ENCODE measurements at places on chromosomes 6 and 20. TPM values are rescaled to one million over a fixed set of nuclear protein-coding genes. Genes with fewer than 3 reads are reported as not detected.

The PHACTR1 gene
- total RNA-seq: 0.29 TPM

The CLVS2 gene
- 0.36 TPM for total RNA-seq

The PEX6 gene
- 45.1 TPM for total RNA-seq

The CRISP3 gene
- total RNA-seq: not detected

The FUT9 gene
- total RNA-seq: not detected

The LGSN gene
- total RNA-seq: not detected

The KIAA1755 gene
- 0.05 TPM for total RNA-seq

The FAM120B gene
- total RNA-seq: 17.0 TPM

The SIGLEC1 gene
- total RNA-seq: 0.61 TPM

The SOX18 gene
- 2.9 TPM for total RNA-seq

DNA sequence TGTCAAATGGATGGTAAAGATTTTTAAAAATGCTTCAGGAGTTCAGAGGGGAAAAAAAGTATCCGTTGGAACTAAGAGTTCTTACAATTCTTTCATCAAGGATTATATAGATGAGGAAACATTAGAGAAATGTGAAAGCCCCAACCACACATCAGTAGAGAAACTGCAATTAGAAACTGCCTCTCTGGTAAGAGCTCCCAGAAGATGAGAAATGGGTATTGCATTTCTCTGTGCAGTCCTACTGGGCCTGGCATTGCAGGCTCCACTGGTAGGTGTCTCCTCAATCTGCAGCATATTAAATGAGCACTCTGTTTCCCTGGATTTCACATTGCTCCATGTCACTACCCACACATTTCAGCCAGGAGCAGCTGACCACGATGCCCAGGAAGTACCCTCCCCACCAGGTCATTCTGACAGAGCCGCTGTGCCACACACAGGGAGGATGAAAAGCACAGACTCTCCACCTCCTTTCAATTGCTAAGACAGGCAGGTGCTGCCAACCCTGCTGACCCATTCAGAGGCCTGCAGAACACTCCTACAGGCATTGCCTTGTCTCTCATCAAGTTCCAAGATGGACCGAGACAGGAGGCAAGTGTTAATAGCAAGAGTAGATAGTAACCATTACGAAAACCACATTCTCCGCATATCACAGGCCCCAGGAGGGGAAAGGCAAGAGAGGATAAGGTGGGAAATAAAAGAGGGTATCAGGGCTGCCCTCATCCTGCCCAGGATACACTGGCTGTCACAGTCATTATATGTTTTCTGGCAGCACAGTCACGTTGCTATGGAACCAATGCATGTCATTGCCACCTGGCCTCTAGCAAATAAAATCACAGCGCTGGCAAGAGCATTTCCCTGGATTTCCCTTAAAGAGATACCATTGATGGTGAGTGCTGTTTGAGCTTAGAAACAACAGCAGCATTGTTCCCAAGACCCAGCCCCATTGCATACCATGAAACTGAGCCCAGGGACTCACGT, 241.7 kb downstream of the ATXN1 start:
- no peaks in the 10 kb centered on the region for H3K27me3 ChIP-seq
- peaks cover 3% of the 10 kb centered on the region for H3K4me1 ChIP-seq
- H3K27ac ChIP-seq: no peak overlapping the region
- H3K36me3 ChIP-seq: no peaks in the 10 kb centered on the region
- no peak for DNase-seq

GRCh38 chr6:105594821-105595220, 191.9 kb upstream of the PREP start:
- H3K4me3 ChIP-seq: no peak overlapping the region
- no peaks in the 10 kb centered on the region for H3K27me3 ChIP-seq
- no peak for DNase-seq
- no peak overlapping the region for H3K27ac ChIP-seq
- peaks cover 6% of the 10 kb centered on the region for H3K4me1 ChIP-seq

DNA sequence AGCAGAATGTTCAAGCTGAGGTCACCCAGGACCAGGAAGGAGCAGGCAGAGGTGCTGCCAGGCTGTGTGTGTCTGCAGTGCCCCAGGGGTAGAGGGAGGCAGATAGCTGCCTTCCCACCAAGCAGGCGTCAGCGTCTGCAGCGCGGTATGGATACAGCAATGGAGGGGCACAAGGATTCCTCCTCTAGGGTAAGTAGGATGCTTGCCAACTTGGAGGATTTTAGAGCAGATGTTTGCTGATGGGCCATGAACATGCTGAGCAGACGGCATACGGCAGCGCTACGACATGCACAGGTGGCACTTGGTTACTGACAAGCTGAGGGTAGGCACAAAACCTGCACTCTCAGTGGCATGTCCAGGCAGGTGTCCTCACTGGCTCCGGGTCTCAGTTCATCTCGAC, 48.1 kb downstream of the PSMG4 start:
- H3K27ac ChIP-seq: no peak overlapping the region
- no peaks in the 10 kb centered on the region for H3K36me3 ChIP-seq
- no peak for DNase-seq
- no peaks in the 10 kb centered on the region for H3K27me3 ChIP-seq

- no peaks in the 10 kb centered on the region for H3K4me1 ChIP-seq
- no peaks in the 10 kb centered on the region for H3K36me3 ChIP-seq
- no peaks in the 10 kb centered on the region for H3K27me3 ChIP-seq
- H3K4me3 ChIP-seq: no peak overlapping the region
Observed at GRCh38 chr6:282177-282866, 10.0 kb upstream of the DUSP22 start.

- H3K27me3 ChIP-seq: no peaks in the 10 kb centered on the region
- no peak for DNase-seq
- H3K27ac ChIP-seq: no peak overlapping the region
- peaks cover 40% of the 10 kb centered on the region for H3K4me1 ChIP-seq
- H3K36me3 ChIP-seq: no peaks in the 10 kb centered on the region
- H3K4me3 ChIP-seq: no peak overlapping the region
Observed at GRCh38 chr20:34065260-34065659, 46.8 kb downstream of the EIF2S2 start.

GRCh38 chr6:126094411-126094810, 108.1 kb downstream of the TRMT11 start:
- H3K4me1 ChIP-seq: no peaks in the 10 kb centered on the region
- no peak for DNase-seq
- H3K27me3 ChIP-seq: no peaks in the 10 kb centered on the region
- H3K4me3 ChIP-seq: no peak overlapping the region

DNA sequence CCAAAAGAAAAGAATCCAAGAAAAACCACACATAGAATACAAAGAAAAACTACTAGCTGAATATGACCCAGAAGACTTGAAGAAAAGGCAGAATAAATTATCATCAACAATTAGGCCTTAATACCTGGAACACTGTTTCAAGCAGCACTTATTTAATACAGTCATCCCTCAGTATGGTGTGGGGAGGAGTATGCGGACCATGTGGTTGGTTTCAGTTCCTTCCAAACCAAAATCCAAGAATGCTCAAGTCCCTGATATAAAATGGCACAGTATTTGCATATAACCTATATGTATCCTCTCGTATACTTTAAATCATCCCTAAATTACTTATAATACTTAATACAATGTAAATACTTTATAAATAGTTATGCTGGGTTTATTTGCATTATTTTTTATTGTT, 16.1 kb downstream of the CDK19 start:
- no peaks in the 10 kb centered on the region for H3K36me3 ChIP-seq
- H3K4me1 ChIP-seq: peaks cover 9% of the 10 kb centered on the region
- no peak overlapping the region for H3K4me3 ChIP-seq

DNA sequence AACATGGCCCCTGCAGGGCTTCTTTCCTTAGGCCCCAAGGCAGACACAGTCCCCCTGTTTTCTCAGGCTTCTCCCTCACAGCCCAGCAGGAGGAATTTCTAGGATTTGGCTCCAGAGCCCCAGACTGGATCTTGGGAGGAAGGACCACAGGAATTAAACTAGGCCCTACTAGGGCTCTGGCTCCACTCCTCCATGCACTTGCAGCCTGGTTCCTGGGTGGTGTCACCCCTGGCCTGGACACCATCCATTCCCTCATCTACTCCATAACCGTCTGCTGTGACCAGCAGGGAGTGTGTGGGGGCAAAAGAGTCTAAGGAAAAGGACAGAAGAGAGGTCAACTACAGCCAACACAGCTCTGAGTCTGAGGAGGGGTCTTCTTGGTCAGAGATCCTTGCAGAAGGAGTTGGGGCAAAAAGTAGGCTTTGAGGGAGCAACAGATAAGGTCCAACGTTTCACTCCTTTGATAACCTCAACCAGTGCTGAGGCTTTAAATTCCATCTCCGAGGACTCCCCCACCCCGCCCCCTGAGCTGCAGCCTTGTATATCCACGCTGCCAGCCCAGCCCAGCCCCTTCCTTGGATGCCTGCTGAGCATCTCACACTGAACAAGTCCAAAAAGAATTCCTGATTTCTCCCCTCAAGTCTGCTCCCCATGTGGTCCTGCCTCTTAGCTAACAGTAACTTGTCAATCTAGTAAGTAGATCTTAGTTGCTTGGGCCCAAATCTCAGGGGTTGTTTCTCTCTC, 27.9 kb upstream of the SPDEF start:
- no peak overlapping the region for H3K27ac ChIP-seq
- no peaks in the 10 kb centered on the region for H3K27me3 ChIP-seq
- no peaks in the 10 kb centered on the region for H3K36me3 ChIP-seq
- peaks cover 12% of the 10 kb centered on the region for H3K4me1 ChIP-seq
- no peak for DNase-seq

GRCh38 chr20:37226889-37227288, 34.7 kb downstream of the GHRH start:
- H3K4me1 ChIP-seq: peaks cover 76% of the 10 kb centered on the region
- DNase-seq: no peak
- peaks cover 75% of the 10 kb centered on the region for H3K36me3 ChIP-seq
- H3K4me3 ChIP-seq: no peak overlapping the region
- H3K27me3 ChIP-seq: no peaks in the 10 kb centered on the region

GRCh38 chr20:51122931-51123658, 100.2 kb upstream of the KCNG1 start:
- H3K4me3 ChIP-seq: no peak overlapping the region
- no peaks in the 10 kb centered on the region for H3K27me3 ChIP-seq
- H3K4me1 ChIP-seq: no peaks in the 10 kb centered on the region

- no peaks in the 10 kb centered on the region for H3K4me1 ChIP-seq
- no peaks in the 10 kb centered on the region for H3K36me3 ChIP-seq
- DNase-seq: no peak
- H3K4me3 ChIP-seq: no peak overlapping the region
Observed at GRCh38 chr20:32538526-32538939, 46.6 kb downstream of the NOL4L start.

- no peaks in the 10 kb centered on the region for H3K36me3 ChIP-seq
- no peak for DNase-seq
- no peak overlapping the region for H3K4me3 ChIP-seq
- H3K27ac ChIP-seq: no peak overlapping the region
- no peaks in the 10 kb centered on the region for H3K4me1 ChIP-seq
- H3K27me3 ChIP-seq: no peaks in the 10 kb centered on the region
Observed at GRCh38 chr6:43328528-43328927, 19.9 kb upstream of the CRIP3 start.

DNA sequence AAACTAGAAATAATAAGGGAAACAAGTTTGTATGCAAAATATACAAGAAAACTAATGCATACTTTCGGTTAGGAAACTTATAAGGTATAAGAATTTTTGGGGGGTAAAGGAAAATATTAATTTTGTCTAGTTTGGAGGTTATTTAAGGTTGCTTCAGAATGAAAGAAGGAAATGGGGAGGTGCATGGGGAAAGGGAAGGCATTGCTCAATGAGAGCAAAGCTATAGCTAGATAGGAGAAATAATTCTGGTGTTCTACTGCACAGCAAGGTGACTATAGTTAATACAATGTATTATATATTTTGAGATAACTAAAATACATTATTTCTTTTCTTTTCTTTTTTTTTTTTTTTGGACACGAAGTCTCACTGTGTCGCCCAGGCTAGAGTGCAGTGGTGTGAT, 5.4 kb upstream of the MYMX start:
- no peaks in the 10 kb centered on the region for H3K36me3 ChIP-seq
- DNase-seq: no peak
- H3K27ac ChIP-seq: no peak overlapping the region
- H3K27me3 ChIP-seq: no peaks in the 10 kb centered on the region

GRCh38 chr6:123663436-123663835, 26.7 kb upstream of the TRDN start:
- no peak for DNase-seq
- H3K27me3 ChIP-seq: no peaks in the 10 kb centered on the region
- H3K27ac ChIP-seq: no peak overlapping the region
- H3K36me3 ChIP-seq: no peaks in the 10 kb centered on the region
- H3K4me1 ChIP-seq: peaks cover 29% of the 10 kb centered on the region

GRCh38 chr6:74166849-74167248, 470.8 kb downstream of the CD109 start:
- DNase-seq: no peak
- no peak overlapping the region for H3K27ac ChIP-seq
- H3K4me3 ChIP-seq: no peak overlapping the region
- no peaks in the 10 kb centered on the region for H3K4me1 ChIP-seq
- H3K27me3 ChIP-seq: no peaks in the 10 kb centered on the region

DNA sequence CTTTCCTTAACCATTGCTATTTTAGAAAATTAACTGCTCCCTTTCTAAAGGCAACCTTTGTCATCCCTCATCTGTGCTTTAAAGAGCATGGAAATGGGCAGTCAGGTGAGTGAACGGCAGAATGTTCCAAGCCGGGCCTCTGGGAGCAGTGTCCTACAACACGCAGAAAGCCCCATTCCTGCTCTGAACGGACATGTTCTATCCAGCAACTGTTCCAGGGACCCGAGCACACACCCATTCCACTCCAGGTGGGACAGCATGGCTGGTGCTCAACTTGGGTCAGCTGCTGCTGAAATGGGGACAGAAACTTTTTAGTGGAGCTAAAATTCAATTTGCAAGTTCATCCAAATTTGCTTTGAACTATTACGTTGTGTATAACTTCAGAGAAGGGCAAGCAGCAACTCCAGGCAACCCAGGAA, 26.7 kb downstream of the DIDO1 start:
- H3K4me3 ChIP-seq: no peak overlapping the region
- H3K27ac ChIP-seq: no peak overlapping the region
- peaks cover 12% of the 10 kb centered on the region for H3K4me1 ChIP-seq
- no peaks in the 10 kb centered on the region for H3K27me3 ChIP-seq

DNA sequence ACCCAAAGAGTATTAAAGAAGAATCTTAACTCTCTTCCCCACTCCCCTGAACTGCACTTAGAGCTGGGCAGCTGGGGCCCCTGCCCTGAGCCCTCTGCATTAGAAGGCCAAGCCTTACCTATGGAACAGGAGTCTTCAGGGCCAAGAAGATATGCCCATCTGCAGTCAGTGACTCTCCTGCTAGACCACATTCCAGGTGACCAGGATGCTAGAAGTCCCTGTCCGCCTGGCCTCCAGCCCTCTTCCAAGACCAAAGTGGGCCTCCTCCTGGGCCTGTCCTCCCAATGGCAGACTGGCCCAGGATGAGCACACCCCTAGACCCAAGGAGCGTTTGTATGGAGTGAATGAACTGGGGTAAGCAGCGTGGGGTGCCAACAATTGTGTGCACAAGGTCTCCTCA, 259.1 kb downstream of the LY86 start:
- DNase-seq: no peak
- no peaks in the 10 kb centered on the region for H3K4me1 ChIP-seq
- no peaks in the 10 kb centered on the region for H3K27me3 ChIP-seq
- H3K27ac ChIP-seq: no peak overlapping the region
- no peak overlapping the region for H3K4me3 ChIP-seq

Data from gastrocnemius medialis (tissue), 4 donors.